ENCODE measurements at places on chromosomes 1 and 21. TPM values are rescaled to one million over a fixed set of nuclear protein-coding genes. Genes with fewer than 3 reads are reported as not detected.

Gene SELE
- not detected for total RNA-seq

Gene EFNA3
- 0.69 TPM for total RNA-seq

Gene XCL1
- total RNA-seq: 6.2 TPM

Gene NFIA
- 5.3 TPM for total RNA-seq

Gene TNFRSF18
- 4.2 TPM for total RNA-seq

Gene CLIC6
- total RNA-seq: 0.08 TPM

Gene PTAFR
- 0.17 TPM for total RNA-seq

Gene LDLRAD1
- total RNA-seq: not detected

Gene TNFRSF25
- total RNA-seq: 185 TPM

Gene CIART
- total RNA-seq: 2.3 TPM

Gene MATN1
- 6.6 TPM for total RNA-seq

DNA sequence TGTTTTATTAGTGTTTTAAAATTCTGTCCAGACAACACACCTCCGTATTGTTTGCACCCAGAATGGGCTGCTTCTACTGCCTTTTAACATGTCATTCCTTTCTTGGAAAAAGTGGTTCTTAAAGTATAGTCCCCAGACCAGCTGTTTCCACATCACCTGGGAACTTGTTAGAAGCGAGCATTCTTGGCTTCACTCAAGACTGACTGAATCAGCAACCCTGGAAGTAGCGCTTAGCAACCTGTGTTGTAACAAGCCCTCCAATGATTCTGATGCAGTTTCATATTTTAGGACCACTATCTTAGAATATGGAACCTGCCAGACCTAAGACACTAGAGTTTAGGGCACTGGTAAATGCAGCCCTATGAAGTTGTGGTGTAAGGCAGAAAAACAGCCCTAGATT lies 6.0 kb upstream of the PPIE start:
- no peak for DNase-seq

DNA sequence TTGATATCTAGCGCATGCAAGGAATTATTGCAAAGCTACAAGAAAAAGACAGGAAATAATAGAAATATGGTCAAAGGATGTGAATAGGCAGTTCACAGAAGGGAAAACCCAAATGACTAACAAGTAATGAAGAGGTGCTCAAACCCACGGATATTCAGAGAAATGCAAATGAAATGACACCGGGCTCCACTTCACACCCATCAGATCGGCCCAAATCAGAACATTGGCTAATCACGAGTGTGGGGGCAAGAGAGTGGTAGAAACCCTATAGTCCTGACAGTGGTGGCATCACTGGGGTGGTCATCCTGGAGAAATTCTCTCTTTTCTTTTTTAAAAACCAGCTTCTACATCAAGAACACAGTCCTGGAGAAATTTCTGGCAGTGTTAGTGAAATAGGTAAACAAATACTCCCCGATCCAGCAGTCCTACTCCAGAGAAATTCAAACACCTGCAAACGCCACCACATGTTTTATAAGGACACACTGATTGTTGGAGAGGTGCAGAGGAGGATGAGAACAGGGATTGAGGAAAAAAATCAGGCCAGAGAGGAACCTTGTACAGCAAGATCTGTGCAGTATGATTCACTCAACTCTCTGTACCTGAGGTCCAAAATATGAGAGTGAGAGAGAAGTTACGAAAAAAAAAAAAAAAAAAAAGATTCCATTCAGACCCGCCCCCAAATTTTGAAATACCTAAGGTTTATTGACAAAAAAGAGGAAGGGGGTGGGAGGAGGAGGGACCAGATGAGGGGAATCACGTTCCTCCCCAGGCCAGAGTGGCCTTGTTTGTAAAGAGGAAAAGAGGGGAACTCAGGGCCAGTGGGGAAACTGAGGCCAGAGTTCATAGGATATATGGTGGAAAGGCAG lies 9.2 kb upstream of the TNFRSF1B start:
- no peak for DNase-seq

GRCh38 chr1:168330285-168330684 lies 49.6 kb downstream of the TBX19 start:
- DNase-seq: no peak

DNA sequence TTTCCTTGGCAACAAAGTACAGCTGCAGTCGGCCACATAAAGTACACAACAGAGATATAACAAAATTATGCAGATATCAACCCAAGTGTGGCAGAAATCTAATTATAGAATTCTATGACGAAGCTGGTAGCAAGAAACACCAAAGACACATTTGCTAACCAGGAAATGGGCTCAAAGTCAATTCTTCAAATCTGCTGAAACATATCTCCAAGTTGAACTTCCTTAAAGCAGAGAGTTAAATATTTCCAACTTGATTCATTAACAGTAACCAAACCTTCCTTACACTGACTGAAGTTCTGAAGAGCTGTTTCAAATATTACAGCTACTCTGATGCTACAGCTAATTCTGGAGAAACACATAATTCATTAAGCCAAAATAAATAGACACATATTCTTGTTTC lies 67.6 kb upstream of the SDC3 start:
- DNase-seq: no peak

DNA sequence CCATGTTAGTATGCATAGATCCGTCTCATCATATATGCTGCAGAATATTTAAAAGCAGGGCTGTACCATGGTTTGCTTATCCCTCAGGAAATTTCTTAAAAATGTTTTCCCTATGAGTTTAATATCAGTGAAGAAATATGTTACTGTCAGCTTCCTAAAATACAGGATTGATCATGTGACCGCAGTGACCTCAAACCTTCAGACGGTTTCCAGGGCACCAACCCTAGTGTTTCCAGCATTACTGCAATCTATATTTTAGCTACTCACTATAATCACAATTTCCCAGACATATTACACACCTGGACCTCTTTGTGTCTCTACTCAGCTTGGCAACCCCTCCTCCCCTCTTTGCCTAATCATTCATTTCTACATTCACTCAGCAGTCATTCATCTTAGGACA lies 7.7 kb upstream of the SDHB start:
- DNase-seq: no peak

DNA sequence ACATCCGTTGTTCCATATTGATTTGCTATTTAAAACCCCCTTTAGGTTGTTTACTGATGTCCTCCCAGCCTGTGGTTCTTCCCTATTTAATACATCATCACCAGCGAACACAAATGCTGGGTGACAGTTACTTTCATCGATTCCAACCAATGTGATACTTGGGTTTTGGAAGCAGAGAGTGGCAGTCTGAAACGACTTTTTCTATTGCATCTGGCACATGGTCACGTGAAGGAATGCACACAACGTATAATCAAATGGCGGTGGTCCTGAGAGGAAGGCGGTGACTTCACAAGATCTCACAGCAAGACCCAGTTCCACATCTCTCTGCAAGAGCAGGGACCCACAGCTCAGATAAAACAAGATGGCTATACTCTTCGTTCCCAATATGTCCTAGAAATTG lies 213.9 kb downstream of the DSCAM start:
- DNase-seq: no peak

DNA sequence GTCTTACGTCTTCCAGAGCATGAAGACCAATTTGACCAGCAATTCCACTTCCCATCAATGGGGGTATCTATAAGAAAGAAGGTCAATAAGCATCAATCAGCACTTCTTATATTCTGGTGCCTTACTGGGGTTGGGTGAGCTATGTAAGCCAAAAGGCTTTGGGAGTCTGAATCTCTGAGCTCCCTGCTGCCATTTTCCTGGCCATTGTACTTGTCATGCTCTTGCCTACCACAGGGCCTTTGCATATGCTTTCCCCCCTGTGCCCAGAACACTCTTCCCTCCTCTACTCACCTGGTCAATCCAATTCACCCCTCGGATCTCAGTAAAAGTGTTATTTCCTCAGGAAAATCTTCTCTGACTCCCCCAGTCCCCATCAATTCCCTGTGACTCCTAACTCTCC lies 36.3 kb downstream of the C8B start:
- no peak for DNase-seq

GRCh38 chr1:65820983-65821382 lies 28.3 kb downstream of the PDE4B start:
- DNase-seq: no peak

GRCh38 chr1:29826646-29827045 lies 590.3 kb downstream of the PTPRU start:
- DNase-seq: no peak

GRCh38 chr1:162386292-162387225 lies 5.0 kb downstream of the C1orf226 start:
- no peak for DNase-seq

- DNase-seq: peak; percentile 90
These were observed 11.4 kb downstream of the BTBD19 start for GRCh38 chr1:44819608-44820327.

DNA sequence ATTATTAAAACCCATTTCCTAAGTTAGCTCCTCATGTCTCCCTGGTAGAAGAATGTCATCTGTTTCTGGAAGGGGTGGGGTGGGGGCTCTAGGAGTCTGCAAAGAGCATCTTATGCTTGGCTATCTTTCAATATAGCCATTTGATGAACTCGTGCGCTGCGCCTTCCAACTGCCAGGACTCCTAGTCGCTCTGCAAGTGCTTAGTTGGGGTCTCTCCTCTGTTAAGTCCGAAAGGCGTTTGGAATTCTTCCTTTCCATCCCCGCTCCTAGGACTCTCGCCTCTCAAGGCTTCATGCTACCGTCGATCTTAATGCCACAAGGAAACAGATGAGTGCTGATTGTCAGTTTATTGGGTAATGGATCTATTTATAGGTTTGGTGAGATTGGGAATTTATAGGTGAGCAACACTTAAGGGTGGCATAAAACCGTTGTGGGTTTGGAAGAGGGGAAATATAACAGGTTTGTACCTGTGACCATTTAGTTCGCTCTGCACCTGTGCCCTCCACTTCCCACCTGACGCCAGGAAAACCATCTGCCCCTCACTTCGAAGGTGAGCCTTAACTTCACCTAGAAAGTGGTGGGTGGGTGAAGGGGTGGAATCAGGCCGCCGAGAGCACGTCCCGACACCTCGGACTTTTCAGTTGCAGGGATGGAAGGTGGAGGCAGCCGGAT lies 1.1 kb downstream of the KCNH1 start:
- DNase-seq: peak; percentile 2

GRCh38 chr1:98048244-98048643 lies 127.4 kb upstream of the DPYD start:
- peak; percentile 60 for DNase-seq

DNA sequence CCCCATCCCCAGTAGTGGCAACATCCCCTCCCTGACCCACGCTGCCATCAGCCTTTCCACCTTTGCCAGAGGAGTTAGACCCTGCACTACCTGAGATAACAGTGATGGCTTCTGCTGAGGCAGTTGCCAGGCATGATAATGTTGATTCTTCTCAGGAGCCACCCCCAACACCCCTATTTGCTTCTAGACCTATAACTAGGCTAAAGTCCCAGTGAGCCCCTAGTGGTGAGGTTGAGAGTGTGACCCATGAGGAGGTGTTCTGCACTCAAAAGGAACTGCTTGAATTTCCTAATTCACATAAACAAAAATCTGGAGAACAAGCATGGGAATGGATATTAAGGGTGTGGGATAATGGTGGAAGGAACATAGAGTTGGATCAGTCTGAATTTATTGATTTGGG lies 159.6 kb upstream of the COL11A1 start:
- DNase-seq: no peak

- DNase-seq: no peak
These were observed 9.0 kb upstream of the PLCH2 start for GRCh38 chr1:2466958-2467554.

DNA sequence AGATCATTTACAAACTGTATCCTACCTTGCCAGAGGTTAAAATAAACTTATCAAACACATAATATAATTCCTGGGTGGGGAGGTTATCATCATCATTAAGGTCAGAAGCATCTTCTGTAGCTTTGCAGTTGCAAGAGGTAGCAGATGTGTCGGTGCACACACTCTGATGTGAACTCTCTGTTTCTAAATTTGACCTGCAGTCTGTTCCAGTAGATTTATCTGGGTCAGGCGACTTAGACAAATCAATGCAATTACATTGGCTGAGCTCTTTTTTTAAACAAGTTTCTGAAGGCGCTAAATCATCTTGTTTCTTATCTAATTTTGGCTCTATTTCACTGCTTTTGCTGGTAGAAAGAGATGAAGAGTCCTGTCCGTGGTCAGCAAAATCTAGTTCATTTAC lies 70.4 kb downstream of the PRPF38A start:
- no peak for DNase-seq

DNA sequence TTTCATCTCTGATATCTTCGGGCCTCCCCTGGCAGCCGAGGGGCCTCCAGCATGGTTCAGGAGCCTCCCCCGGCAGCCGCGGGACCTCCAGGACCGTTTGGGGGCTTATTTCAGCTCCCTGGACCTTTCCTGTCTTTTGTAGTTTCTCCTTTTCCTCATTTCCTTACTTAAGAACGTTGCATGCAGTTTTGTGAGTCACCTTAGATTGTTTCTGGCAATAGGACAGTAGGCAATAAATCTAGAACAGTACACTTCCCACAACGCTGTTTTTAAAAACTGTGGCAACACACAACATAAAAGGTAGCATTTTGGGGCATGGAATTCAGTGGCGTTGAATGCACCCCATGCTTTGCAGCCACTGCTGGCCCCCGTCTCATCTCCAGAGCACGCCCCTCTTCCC lies 24.4 kb downstream of the FAAP20 start:
- no peak for DNase-seq

DNA sequence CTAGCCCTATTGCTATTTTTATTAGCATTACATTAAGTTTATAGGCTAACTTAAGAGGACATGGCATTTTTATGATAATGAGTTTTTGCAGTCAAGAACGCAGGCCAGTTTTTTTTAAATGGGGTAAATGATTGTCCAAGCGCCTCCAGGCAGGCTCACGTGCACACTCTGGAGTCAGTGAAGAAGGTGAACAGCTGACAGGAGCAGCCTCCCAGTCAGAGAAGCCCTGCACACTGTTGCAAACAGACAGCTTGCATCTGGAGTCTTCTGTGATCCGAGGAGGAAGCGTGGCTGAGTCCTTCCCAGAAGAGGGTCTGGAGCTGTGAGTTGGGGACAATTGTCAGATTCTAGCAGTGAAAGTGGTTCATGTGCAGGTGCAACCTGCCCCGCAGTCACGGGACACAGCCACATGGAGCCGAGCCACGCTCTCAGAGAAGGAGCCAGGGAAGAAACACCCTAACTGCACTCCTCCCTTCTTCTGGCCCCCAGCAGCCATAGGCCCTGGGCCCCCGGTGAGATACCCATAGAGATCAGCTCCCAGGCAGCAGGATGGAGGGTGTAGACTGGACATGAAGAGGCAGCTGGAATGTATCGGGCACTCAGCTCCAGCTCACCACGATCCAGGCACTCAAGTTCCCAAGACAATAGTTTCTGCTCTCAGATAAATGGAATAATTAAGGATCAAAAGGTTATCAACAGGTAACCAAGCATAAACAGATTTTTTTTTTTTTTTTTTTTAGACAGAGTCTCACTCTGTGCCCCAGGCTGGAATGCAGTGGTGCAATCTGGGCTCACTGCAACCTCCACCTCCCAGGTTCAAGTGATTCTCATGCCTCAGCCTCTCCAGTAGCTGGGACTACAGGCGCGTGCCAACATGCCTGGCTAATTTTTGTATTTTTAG lies 26.4 kb downstream of the CAPN2 start:
- no peak for DNase-seq

- DNase-seq: no peak
These were observed 76.4 kb downstream of the EVI5 start for GRCh38 chr1:92708368-92708950.

GRCh38 chr1:101964708-101965107 lies 32.0 kb downstream of the OLFM3 start:
- DNase-seq: no peak

GRCh38 chr1:212613440-212614335 lies 5.1 kb downstream of the ATF3 start:
- DNase-seq: no peak
